ENCODE measurements at places on chromosomes 2 and 18.

DNA sequence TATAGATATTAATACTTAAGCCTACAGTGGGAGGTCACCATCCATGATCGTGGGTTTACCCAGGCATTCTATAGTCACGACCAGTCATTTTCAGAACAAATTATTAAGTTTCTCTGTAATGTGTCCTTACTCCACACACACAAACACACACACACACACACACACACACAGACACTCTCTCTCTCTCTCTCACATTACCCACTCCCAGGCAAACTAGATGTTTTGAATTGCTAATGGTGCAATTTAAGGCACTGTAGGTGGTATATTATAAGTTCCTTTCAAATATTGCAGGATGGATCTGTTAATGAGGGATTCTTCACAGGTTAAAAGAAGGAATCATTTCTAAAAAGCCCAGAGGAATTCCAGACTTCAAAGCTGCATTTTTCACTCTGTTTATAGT, 657.8 kb downstream of the MBD2 start:
- no peak for DNase-seq

DNA sequence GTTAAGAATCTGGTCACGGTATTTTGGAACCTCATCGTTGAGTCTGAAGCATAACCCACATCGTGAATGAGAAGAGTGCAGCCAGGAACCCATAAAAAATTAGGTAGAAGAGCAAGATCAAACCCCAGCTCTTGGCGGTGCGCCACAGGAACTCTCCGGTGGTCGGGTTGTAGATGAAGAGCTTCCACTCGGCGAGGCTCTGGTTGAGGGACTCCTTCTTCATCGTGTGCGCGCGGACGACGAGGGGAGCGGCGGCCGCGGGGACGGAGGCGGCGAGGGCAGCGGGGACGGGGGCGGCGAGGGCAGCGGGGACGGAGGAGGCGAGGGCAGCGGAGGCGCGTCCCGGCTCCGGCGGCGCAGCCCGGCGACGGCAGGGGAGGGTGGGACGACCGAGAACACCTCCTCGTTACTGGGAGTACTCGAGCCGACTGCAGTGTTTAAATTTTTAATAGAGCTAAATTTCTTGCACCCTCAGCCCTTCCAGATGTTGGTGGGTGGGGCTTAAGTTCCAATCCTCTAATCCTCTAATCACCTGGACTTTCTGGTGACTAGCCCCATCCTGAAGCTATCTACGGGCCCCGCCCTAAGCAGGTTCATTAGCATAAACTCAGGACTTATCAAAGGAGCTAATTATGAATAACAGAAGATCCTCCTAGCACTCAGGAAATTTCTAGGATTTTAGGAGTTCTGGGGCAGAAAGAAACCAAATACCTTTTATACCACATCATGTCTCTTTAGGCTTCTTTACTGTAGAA, 20.4 kb upstream of the PAPOLG start:
- no peak for DNase-seq

DNA sequence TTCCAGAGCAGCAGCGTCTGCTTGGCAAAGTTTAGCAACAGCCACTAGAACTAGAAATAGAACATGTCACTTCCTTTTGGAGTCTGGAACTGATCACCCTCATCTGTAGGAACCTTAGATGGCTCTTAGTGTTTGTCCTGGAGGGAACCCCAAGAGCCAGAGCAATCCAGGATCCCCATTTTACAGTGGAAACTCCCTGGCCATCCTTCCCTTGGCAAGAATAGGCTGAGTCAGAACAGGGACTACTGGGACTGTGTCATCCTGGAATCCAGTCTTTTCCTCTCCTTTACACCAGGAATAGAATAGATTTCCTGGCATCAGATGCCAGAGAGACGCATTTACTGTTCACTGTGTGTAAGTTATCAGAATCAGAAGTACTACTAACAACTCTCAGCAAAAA, 33.2 kb upstream of the GRHL1 start:
- no peak for DNase-seq

DNA sequence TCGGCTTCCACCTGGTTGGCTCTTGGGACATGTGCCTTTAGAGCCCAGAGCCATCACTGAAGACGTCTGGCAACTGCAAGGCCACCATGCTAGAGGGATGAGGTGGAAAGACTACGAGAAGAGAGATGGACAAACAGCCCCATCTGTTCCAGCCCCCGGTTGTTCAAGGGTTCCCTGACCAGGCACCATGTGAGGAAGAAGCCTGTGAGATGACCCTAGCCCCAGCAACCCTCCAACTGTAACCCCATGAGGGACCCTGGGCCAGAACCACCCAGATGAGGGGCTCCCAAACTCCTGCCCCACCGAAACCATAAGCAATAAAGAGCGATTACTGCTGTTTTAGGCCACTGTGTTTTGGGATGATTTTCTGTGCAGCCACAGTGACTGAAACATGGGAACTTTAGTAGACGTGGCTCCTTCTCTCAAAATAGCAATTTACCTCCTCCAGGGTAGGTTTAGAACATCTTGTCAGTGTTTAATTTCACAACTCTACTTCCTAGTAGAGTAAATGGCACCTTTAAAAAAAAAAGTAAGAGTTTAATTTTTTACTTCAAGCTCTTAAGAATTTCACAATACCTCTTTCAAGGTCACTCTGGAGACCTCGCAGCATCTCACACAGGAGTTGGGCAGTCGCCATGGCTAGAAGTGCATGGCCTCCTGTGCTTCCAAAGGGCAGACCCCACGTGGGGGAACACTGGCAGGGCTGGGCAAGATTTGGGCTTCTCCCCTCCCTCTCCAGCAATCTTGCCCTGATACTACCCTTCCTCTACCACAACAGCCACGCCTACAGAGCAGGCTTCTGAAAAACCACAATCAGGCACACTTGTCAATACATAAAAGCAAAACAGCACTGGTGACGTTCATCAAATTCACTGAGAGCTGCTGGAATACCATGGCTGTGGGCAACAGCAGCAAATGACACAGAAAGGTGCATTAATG, 48.8 kb downstream of the TMEM163 start:
- DNase-seq, result no peak

DNA sequence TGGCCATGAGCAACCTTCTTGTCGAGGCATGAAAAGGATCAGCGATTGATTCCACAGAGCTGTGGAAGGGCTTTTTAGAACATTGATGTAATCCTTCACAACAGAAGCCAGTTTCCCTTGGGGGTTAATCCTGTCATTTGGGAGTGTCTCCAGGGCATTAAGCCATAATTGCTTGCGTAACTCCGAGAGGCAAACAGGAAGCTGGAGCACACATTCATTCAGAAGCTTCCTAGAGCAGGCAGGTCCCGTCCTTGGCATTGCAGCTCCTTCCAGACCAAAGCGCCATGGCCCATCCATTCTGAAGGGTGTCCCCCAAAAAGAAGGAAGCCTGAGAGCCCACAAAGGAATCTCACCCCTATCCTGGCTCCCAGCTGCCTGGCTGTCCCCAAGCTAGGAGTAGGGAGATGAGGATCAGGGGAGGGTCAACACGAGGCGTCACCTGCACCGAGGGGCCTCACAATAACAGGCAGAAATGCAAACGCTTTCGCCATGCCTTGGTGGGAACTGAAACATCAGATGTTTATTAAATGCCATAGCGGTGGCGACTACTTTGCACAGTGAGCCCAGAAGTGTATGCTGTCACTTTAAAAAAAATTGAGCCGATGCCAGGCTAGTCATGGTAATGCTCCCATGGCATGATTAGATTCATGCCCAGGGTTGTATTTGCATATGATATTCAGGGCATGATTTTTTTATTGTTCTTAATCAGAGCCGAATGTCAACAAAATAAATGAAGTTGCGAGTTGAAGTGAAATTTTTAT, 339.4 kb downstream of the BCL11A start:
- DNase-seq, result no peak

DNA sequence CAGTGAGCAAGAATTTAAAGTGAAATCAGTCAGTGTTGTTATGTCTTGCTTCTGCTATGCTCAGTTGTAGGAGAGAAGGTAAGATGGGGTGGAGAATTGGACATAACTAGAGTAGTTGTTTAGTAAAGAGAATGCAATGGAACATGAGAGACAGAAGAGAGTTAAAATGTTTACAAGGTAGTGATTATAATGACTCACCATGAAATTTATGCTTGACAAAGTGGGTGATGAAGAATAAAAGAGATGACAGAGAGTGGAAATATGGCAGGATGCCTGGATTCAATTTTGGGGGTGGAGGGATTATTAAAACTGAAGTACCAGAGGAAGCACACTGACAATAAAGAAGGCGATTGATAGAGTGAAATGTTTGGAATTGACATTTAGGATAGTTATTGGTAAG, 10.6 kb downstream of the SCG2 start:
- no peak for DNase-seq

DNA sequence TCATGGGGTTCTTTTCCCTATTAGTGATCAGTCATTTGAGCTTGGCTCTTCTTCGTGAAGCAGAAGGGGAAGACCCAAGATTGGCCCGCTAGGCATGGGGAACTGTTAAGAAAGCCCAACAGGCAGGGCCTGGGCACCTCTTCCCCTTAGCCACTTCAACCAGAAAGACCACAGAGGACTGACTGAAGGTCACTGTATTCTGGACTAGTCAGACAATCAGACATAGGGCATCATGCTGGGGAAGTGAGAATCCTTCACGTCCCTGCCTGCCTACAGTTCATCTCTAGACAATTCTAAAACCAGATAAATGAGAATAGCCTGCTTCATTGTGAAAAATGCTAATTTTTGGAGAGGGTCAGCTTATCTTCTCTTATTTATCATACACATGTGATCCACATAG, 28.1 kb downstream of the FAP start:
- no peak for DNase-seq

DNA sequence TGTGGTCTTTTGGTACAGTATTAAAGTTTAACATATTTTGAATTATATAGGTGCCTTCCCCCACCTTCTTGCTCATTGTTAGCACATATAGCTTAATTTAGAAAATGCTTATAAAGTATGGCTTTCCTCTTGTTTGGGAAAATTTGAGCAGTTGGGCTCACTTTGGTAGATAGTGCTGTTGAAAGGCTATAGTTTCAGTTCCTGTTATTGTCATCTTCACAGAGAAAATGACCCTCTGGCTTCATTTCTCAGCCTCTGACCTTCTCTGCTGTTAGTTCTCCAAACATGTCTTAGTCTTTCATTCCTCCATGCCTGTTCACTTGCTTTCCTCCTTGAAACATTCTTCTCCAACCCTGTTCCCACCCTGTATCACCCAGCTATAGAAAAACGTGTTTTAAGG, 200.6 kb downstream of the WDR7 start:
- no peak for DNase-seq

GRCh38 chr2:39179974-39180960, 59.4 kb upstream of the SOS1 start:
- no peak for DNase-seq

- no peak for DNase-seq
Measured at GRCh38 chr2:62443886-62444285, 62.1 kb downstream of the TMEM17 start.

DNA sequence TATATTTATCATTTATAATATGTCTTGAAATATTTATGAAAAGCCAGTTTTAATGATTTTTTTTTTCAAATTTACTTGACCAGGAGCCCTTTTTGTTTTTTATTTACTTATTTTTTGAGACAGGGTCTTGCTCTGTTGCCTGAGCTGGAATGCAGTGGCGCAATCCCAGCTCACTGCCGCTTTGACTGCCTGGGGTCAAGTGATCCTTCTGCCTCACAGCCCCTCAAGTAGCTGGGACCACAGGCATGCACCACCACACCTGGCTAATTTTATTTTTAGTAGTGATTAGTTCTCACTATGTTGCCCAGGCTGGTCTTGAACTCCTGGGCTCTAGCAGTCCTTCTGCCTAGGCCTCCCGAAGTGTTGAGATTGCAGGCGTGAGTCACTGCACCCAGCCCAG, 5.7 kb downstream of the EPB41L5 start:
- DNase-seq, result no peak

DNA sequence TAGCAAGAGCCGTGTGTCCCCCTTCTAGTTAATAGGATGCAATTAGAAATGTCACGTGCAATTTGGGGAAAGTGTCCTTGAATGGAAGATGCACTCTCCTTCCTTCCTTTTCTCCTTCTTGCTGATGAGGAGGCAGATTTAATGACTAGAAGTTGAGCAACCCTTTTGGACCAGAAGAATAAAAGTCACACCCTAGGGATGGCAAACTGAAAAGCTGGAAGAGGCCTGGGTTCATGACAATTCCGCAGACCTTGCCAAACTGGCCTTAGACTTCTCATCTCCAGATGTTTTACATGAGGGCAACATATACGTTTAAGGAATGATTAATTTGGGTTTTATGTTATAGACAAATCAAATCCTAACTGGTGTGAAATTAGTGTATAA, 38.6 kb upstream of the NCOA1 start:
- no peak for DNase-seq

Data from activated CD4-positive, alpha-beta T cell treated with anti-CD3 and anti-CD28 coated beads for 24 hours (primary cell).